Right renal cortex interstitium (tissue), 3 donors: ENCODE measurements at places on chromosomes 16 and 17.

DNA sequence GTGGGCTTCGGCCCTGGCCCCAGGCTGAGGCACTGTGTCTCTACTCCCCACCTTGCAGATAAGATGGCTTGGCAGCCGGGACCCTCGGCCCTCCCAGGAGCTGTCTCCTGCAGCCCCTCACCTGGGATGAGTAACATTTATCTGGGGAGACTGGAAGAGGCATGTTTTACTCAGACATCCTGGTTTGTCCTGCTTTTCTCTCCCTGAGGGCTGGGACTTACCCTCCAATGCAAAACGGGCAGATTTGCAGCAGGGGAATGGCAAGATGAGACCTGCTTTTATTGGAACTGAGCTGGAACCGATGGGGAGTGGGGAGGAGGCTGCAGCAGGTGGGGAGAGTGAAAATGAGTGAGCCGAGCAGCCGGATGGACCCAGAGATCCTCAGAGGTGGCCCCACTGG is 27.3 kb upstream of the UBE2G1 start:
- no peak for DNase-seq

GRCh38 chr16:79439901-79440300 is 160.6 kb downstream of the MAF start:
- DNase-seq, result no peak

DNA sequence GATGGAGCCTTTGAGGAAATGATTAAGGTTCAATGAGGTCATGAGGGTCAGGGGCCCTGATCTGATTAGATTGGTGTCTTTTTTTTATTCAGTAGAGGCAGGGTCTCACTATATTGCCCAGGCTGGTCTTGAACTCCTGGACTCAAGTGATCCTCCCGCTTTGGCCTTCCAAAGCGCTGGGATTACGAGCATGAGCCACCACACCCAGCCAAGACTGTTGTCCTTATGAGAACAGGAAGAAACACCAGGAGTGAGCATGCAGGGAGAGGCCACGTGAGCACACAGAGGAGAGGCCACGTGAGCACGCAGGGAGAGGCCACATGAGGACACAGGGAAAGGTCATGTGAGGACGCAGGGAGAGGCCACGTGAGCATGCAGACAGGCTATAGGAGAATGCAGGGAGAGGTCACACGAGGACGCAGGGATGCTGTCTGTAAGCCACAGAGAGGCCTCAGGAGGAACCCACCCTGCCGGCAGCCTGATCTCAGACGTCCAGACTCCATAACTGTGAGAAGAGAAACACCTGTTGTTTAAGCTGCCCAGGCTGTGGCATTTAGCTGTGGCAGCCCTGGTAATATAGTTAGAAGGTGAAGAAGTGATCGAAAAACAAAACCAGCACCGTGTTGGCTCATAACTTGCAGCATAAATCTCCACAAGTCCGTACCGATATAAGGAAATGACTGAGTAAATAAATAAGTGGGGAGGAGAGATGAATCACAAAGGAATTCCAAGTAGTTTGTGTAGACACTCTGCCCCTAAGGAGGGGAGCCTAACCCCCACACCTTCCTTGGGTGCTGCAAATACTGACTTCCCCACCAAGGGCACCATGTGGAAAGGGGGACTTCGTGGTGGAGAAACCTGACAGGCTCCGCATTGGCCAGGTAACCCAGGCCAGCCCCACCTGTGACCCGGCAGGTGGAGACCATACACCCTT is 14.6 kb upstream of the CSNK1D start:
- DNase-seq, result no peak

DNA sequence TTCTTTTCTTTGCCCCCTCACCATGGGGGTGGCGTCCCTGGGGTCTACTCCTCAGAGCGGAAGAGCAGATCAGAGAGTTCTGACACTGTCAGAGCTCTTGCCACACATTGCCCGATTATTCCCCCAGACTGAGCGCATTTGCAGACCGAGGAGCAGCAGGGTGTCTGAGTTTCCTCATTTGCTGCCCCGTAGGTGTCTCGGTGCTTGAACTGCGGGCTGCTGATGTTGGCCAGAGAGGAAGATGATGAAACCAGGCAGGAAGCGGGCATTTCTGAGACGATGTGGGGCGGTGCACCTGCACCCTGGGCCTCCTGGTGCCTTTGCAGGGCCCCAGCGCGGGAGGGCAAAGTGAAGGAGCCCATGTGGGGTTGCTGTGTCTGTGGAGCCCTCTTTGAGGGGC is 55.2 kb downstream of the ARSG start:
- DNase-seq, result no peak

- DNase-seq, result no peak
Measured at GRCh38 chr16:65445313-65446260, 323.7 kb upstream of the CDH11 start.
